ENCODE measurements at places on chromosomes 2 and 18.

- DNase-seq = no peak
These were observed 990 bp upstream of the MGAT4A start for GRCh38 chr2:98731894-98732349.

GRCh38 chr2:177231270-177231669 lies 18.7 kb downstream of the HNRNPA3 start:
- no peak for DNase-seq

DNA sequence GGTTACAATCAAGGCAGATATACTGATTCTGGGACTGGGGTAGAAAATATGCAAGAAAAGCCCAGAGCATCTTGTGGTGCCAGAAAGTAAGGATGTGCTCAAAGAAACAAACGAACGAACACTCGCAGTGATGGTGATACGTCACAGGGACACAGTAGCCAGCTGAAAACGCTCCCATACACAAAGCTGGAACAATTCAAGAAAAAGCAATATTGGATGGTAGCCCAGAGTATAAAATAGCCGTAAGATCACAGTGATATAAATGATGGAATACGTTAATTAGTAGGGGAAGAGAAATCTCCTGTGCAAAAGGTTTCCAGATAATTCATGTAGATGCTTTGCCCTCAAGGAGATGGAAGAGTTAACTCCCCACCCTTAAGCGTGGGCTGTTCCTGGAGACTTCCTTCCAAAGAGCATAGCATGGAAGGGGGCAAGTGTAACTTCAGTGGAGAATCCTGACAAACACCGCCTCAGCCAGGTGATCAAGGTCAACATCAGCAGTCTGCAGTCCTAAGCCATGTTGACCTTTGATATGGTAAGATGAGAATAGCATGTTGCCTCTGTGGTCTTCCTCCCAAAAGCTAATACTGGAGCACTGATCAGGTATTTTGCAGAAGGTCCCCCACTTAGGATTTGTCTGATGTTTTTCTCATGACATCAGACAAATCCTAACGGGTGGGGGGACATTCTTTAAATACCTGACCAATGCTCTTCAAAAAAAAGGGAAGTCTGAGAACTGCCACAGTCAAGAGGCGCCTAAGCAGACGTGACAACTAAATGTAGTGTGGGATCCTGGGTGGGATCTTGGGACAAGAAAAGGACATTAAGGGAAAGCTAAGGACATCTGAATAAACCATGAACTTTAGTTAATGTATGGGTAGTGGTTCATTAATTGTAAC lies 99.0 kb downstream of the NCK2 start:
- DNase-seq = no peak

DNA sequence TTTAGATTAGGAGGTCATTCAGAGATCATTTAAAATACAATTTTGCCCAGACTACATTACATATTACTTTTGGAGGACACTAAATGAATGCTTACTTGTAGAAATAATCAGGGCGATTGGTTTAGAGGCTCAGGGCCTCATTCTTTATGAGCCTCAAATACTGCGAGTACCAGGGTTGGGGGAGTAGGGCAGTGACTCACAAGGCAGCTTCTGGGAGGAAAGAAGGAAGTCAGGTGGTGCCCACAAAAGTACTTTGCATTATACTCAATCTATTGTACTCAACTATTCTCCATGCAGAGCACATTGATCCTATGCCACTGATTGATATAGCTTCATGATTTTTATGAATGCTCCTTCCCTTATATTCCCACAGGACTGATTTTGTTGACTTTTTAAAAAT lies 166.9 kb downstream of the SOCS6 start:
- no peak for DNase-seq

DNA sequence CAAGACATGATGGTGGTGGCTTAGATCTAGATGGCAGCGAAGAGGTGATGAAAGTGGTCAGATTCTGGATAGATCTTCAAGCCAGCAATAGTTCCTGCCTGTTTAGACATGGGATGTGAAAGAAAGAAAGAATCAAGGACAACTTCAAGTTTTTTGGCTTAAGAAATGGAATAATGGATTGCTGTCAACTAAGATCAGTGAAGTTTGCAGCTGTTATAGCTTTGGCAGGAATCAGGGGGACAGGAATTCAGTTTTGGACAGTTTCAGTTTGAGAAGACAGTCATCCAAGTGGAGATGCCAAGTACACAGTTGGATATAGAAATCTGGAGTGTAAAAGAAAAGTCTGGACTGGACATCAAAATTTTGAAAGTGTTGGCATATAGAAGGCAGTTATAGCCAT lies 283.7 kb upstream of the PKDCC start:
- no peak for DNase-seq

GRCh38 chr2:64562148-64562784 lies 38.1 kb downstream of the AFTPH start:
- DNase-seq = no peak

DNA sequence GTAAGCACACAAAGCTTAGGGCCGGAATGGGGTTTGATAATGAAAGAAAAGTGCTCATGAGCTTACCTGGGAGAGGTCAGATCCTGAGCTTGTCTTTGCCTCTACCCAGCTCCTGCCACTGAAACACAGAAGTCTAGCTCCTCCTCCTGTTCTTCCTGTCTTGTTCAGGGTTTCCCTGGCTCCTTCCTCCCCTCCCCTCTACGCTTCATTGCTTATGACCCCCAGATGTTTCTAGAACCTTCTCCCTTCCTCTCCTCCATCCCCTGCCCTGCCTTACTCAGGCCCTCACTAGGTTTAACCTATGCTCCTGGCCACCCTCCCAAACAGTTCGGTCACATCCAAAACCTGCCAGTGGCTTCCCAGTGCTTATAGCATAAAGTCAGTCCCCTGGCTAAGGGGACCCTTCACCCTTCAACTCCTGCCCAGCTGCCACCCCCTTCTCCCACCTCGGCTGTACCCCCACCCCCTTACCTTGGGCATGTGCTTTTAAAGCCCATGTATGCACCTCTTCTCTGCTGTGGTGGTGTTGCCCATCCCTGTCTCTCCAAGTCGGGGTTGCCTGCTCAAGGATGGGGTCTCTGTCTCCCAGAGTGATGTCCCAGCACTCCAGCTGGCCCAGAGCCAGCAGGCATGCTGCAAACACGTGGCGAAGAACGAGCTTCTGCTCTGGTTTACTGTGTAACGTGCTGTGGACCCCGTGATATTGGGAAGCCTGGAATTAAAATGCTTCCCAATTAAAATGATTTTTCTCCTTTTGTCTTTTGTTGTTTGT lies 233.6 kb downstream of the TPGS2 start:
- no peak for DNase-seq

DNA sequence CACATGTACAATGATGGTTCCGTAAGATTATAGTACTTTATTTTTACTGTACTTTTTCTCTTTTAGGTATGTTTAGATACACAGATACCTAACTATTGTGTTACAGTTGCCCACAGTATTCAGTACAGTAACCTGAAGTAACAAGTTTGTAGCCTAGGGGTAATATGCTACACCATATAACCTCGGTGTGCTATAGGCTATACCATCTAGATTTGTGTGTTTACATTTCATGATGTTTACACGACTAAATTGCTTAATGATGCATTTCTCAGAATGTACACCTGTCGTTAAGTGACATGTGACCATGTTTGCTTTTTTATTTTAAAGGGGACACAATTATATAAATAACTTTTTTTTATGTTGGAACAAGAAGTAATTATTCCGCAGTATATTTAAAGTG lies 34.5 kb downstream of the PIK3C3 start:
- no peak for DNase-seq

- DNase-seq = no peak
These were observed 134.4 kb upstream of the SEC11C start for GRCh38 chr18:59005262-59005661.

- DNase-seq = no peak
These were observed 224.3 kb downstream of the ANAPC1 start for GRCh38 chr2:111659361-111660333.

DNA sequence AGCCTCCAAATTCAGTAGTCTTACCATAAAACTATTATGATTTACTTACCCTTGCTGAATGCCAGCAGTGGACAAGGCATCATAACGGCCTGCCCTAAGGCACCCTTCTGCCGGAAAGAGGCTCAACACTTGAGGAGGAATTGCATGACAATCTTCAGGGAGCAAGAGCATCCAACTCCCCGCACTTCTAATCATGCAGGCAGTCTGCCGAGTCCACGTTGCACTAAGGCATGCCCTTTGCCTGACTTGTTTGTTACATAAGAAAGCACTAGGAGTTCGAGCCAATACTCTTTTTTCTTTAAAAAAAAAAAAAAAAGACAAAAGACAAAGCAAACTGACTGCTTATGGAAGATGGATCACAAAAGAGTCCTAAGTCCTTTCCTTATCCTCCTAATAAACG lies 17.9 kb upstream of the SPTBN1 start:
- DNase-seq = no peak

GRCh38 chr2:127133793-127134192 lies 26.8 kb upstream of the BIN1 start:
- no peak for DNase-seq

DNA sequence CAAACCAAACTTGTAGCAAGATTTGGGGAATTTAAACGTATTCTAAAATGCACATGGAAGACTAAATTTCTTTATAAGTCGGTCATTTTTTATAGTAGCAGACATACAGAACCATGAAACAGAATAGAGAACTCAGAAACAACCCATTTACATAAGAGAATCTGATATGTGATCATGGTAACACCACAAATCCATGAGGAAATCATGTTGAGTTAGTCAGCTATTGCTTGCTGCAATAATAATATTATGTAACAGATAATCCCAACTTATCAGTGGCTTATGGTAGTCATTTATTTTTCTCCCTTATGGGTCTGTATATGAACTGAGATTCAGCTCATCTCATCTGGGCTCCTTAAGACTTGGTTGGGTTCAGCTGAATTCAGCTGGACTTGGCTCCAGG lies 103.4 kb upstream of the SERTAD2 start:
- no peak for DNase-seq

DNA sequence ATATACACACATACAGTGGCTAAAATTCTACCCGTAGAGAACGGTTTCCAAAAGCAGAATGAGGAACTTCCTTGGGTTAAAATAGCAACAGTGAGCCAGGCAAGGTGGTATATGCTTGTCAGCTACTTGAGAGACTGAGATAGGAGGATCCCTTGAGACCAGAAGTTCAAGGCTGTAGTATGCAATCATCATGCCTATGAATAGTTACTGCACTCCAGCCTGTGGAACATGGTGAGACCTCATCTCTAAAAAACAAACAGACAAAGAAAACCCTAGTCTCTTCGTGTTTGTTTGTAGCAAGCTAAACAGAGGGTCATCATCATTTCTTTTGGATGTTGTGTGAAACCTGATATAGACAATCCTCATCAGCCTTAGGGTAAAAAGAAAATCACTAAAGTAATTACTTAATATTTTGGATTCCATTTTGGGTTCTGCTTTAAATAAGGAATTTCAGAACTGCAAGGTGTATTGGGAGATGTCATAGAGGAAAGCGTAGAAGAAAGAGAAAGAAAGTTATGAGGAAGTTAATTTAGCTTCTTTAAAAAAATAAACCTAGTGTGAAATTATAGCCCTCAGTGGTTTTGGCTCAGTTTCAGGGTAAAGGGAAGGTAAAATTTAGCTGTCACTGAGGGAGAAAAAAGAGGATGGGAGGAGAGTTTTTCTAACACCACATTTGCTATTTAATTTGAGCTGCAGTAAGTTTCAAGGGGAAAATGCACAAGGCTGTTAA lies 46.5 kb downstream of the PLEK start:
- no peak for DNase-seq

- no peak for DNase-seq
These were observed 662.9 kb upstream of the ID2 start for GRCh38 chr2:8018956-8019355.

GRCh38 chr2:112803691-112804521 lies 19.6 kb upstream of the IL1A start:
- DNase-seq = no peak

DNA sequence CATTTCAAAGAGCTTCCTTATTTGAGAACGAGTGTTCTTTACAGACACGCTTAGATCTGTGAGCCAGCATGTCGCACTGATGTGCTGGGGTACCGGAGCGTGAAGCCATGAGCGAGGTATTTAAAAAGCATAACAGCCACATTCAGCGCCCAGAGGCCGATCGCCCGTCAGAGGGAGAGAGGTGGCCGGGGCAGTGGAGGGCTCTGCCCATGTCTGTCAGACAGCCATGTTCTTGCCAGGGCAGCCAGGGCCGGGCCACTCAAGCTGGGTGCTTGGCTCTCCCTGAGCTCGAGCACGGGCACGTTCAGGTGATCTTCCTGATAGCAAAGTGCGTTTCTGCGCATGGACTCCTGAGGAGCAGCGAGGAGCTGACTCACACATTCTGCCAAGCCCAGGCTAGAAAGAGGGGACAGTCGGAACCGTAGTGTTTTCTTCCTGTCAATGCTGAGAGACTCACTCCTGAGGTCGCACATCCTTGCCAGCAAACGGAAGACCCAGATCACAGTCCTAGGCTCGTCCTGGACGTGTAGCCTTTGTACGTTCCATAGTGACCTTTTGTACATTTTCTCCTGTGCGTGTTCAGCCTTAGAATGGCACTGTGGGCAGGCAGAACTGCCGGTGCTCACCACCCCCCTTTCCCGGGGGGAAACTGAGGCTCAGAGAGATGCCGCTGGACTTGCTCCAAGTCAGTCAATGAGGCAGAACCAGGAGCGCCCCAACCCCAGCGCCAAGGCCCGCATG lies 100.7 kb downstream of the NFATC1 start:
- no peak for DNase-seq

DNA sequence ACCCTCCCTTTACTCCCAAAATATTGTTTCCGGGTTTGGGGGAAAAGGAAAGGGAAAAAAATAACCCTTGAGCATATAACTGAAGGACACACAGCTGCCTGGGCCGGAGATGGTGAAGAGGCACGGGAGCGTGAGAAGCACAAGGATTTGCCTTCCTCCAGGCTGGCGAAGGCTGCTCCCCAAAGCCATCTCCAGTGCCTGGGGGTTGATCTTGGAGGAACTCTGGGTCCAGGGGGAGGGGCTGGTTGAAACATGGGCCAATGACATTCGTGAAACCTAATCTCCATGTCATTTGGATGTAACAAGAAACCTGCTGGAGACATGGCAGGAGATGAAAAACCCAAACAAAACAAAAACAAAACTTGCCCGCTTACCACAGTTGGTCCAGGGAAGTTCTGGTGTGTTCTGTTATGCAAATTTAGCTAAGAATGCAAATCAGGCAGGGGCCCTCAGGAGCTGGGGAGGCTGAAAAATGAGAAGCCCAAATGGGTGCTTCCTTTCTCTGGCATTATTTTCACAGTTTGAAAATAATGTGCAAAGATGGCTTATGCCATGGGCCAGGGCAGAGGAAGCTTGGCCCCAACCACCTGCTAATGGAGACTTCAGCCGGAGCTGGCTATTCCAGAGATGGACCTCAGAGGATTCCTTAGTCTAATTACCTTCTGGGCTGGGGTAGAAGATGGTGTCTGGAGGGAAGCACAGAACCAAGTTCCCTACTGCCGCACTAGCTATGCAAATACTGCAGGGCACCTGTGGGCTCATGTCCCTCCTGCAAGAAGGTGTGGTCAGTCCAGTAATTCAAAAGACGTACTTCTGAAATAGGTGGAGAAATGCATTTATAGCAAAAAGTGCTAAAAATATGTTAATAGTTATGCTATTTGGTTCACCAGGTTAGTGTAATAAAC lies 180.9 kb downstream of the BCL2 start:
- DNase-seq = no peak

DNA sequence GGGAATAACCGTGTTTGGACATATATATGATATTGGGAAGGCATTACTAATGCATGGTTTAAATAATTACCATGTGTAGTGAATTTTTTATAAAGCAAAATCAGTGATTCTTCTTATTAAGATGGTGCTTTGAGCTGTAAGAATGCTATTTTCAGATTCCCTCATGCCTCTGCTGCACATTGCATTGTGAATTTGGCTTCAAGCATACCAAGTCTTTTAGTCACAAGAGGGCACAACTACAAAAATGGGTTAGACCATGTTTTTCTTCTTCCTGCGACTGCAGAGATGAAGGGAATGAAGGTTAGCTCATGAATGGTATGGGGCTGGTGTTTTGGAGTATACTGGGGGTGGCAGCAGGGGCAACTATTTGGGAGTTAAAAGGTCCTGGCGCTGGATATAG lies 320.1 kb downstream of the SLC4A3 start:
- DNase-seq = no peak
